ENCODE measurements at places on chromosomes 3 and 15. TPM values are rescaled to one million over a fixed set of nuclear protein-coding genes. Genes with fewer than 3 reads are reported as not detected.

NR1I2 gene
- polyA plus RNA-seq = not detected

CD86 gene
- not detected for polyA plus RNA-seq

MYZAP gene
- polyA plus RNA-seq = not detected

PGBD4 gene
- polyA plus RNA-seq = 1.6 TPM

TF gene
- 0.07 TPM for polyA plus RNA-seq

SAMMSON gene
- not detected for polyA plus RNA-seq

IL17RD gene
- polyA plus RNA-seq = 1.4 TPM

HACL1 gene
- polyA plus RNA-seq = 22.0 TPM

GRCh38 chr3:43247561-43248184 is 38.7 kb upstream of the SNRK start:
- no peak for DNase-seq

- DNase-seq = no peak
These were observed 110.2 kb downstream of the RBPMS2 start for GRCh38 chr15:64665179-64665578.

GRCh38 chr3:95750097-95750496 is 1064.3 kb upstream of the EPHA6 start:
- DNase-seq = no peak

GRCh38 chr3:192747145-192747544 is 19.8 kb upstream of the FGF12 start:
- DNase-seq = no peak

- DNase-seq = no peak
These were observed 55.4 kb downstream of the ITGA11 start for GRCh38 chr15:68376447-68377060.

DNA sequence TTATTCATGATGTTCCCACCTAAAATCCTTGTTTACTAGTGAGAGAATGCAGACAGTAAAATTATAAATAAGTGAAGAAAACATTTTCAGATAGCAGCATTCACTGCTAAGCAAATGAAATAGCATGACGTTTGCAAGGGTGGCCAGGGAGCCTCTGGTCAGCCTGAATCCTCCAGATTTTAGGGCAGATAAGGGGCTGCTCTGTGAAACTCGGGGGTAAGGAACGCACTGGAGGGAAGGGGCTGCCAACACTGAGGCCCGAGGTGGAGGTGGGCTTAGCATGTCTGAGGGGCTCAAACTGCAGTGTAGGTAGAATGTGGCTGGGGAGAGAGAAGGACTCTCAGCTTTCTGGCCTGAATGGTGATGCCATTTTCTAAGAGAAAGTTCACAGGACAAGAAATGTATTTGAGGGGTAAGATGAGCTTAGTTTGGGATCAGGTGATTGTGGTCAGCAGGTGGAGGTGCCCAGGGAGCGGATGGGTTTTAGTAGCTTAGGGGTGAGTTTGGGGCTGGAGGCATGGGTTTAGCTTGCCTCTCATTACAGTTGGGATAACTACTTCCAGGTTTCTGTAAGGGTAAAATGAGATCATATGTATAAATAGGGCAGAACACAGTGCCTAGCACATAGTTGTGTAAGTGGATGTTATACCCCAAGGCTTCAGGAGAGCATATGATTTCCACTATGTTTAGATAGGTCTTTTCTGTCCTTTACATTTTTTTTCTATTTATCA is 20.5 kb downstream of the GPR171 start:
- no peak for DNase-seq

DNA sequence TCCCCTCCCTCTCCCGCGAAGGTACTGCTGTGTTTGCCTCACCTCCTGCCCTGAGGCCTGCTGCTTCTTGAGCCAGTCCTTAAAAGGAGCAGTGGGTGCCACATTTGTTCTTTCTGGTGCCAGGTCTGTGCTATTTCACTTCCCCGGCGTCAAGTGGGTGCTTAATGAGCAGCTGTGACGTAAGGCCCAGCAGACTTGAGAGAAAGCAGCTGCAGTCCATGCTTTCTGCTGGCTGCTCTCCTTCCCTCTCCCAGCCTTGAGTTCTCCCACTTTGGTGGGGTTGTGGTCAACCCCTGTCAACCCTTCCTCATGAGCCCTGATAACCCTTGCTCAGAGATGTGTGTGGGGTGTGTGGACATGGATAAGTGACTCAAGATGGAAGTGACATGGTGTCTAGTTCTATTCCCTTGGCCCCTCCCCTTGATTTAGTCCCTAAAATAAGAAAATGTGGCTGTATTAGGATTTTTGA is 6.9 kb downstream of the INAFM2 start:
- no peak for DNase-seq

DNA sequence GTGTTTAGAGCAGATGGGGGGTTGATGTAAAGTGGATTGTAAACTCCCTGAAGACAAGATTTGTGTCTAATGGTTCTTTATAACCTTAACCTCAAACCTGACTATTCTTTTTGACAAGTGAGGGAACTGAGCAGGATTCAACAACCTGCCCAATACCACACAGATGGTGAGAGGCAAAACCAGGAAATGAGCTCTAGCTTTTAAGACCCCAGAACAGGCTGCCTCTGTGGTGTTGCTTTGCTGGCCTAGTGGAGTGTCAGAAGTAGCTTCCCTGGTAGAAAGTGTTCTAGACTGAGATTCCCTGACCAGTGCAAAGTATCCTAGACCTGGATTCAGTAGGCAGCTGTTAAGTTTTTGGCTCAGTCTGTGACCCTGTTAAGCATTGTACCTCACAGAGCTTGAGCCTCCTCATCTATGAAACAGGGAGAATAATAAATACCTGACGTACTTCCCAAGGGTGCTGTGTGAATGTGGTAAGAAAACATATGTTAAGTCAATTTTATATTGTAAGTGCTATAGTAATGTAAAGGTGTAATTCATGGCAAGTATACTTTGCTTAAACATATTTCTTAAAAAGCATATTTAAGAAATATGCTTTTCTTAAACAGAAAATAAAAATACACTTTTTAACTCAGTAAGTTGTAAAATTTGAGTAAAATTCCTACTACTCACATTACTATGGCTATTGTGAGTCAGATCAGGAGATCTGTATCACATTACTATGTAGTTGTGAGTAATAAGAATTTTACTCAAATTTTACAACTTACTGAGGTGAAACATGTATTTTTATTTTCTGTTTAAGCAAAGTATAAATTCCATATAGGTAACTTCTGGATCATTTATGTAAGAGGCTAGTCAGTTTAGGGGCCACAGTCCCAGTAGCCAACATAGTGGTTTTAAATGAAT is 8.8 kb downstream of the GPR87 start:
- DNase-seq = no peak

DNA sequence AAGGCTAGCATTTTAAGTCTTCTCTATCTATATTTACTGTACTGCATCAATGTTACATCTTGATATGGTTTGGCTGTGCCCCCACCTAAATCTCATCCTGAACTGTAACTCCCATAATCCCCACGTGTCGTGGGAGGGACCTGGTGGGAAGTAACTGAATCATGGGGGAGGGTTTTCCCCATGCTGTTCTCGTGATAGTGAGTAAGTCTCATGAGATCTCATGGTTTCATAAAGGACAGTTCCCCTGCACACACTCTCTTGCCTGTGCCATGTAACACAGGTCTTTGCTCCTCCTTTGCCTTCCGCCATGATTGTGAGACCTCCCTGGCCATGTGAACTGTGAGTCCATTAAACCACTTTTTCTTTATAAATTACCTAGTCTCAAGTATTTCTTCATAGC is 161.5 kb downstream of the TBC1D5 start:
- DNase-seq = no peak

DNA sequence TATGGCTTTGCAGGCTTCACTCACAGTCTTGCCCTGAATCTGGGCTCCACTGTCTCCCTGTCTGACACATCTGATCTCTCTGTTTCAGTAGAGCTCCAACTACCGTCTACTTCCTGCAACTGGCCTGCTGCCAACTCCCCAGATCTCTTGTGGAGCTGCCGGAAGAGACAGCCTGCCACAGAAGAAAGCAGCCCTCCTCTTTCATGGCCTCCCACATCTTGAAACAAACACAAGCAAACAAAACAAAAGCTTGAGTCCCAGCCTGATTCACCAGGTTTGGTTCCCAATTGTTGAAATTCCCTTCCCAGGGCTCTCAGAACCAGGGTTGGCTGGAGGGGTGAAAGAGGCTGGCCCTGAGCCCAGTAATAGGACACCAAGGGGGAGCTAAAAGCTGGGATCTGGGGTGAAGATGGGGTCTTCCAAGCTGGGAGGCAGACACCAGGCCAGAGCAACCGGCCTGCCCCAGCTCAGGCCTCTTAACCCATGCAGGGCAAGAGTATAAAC is 55.3 kb upstream of the CA12 start:
- DNase-seq = peak; percentile 55

DNA sequence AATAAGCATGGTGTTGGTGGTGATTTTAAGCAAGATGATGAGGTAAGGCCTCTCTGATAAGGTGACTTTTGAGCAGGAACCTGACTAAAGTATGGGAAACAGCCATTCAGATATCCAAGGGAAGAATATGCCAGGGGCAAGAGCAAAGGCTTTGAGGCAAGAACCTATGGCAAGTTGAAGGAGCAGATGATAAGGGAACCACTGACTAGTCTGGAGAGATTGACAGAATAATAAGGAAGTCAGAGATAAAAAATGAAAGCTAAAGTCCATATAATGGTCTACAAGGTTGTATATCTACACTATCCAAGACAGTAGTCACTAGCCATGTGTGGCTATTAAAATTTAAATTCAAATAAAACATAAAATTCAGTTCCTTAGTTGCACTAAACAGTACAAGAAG is 2.5 kb upstream of the C3orf38 start:
- no peak for DNase-seq

GRCh38 chr3:194032828-194033435 is 103.0 kb upstream of the HES1 start:
- DNase-seq = no peak

DNA sequence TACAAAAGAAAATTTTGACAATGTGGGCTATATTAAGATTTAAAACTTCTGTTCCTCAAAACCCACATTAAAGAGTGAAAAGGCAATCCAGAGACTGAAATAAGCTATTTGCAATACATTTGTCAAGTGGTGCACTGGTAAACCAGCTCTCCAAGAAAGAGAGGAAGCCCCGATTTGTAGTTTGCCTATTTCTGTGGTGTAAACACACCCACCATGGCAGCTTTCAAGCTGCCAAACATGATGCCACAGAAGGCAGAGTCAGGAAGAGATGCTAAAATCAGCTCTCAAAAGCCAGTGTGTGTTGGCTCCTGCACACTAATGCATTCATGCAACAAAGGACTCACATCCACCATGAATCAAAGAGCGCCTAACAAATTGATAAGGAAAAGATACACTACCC is 17.5 kb downstream of the RFTN1 start:
- no peak for DNase-seq

- DNase-seq = no peak
These were observed 42.0 kb upstream of the SKOR1 start for GRCh38 chr15:67783303-67783702.

- no peak for DNase-seq
These were observed 52.1 kb downstream of the TFG start for GRCh38 chr3:100761211-100761942.

DNA sequence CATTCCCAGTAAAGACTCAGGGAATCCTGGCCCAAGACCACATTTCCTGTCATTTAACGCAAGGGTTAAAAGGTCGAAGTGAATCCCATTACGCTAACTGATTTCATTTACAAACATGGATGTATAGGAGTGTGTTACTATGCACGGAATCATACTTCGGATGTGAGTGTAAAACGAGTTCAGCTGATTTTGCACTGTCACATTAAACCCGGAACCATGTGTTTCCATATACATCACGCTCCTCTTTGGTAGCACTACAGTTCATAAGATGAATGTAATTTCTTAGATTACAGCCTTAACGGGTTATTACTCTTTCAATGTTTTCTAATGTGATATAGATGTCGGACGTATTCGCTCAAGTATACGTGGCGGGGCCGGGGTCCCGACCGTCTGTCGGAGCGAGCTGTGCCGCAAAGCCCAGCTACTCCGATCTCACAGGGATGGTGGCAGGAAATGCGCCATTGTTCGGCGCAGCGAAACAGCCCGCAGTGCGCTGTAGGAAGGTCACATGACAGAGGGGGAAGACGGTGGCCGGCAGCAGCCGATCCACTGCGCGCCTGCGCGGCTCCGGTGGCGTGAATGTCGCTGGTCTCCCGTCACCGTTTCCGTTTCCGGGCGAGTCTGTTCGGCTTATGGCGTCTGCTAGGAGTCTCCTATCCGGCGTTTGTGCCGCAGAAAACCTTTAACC is 97.3 kb downstream of the NPAP1 start:
- peak; percentile 52 for DNase-seq

GRCh38 chr3:17979911-17980310 is 237.5 kb upstream of the TBC1D5 start:
- DNase-seq = no peak

DNA sequence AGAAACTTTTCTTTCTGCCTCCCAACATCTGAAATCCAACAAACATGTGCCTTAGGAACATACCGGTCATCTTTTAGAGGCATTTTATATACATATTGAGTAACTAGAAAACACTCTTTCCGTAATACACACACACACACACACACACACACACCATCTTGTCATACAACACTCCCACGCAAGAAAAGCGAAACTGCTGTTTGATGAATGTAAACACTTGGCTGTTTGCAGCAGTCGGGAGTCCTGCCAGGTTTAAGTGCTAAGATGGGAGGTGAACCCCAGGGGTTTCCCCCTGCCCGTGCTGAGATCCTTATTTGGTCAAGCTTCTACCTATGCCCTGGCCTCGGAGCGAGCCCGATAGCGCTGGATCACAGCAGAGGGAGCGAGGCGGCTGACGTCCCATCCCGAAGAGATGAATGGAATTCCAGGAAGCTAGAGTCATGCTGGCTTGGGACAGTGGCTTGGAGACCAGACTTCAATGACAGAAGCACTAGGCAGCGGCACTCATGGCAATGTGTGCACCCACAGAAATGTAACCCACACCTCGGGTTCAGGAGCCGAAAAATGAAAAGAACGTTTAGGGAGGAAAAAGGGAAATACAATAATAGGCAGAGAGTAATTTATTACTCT is 1.3 kb upstream of the THBS1 start:
- DNase-seq = peak; percentile 96

Measured in AG04450 (cell line).